ENCODE measurements at places on chromosomes 4 and X.

DNA sequence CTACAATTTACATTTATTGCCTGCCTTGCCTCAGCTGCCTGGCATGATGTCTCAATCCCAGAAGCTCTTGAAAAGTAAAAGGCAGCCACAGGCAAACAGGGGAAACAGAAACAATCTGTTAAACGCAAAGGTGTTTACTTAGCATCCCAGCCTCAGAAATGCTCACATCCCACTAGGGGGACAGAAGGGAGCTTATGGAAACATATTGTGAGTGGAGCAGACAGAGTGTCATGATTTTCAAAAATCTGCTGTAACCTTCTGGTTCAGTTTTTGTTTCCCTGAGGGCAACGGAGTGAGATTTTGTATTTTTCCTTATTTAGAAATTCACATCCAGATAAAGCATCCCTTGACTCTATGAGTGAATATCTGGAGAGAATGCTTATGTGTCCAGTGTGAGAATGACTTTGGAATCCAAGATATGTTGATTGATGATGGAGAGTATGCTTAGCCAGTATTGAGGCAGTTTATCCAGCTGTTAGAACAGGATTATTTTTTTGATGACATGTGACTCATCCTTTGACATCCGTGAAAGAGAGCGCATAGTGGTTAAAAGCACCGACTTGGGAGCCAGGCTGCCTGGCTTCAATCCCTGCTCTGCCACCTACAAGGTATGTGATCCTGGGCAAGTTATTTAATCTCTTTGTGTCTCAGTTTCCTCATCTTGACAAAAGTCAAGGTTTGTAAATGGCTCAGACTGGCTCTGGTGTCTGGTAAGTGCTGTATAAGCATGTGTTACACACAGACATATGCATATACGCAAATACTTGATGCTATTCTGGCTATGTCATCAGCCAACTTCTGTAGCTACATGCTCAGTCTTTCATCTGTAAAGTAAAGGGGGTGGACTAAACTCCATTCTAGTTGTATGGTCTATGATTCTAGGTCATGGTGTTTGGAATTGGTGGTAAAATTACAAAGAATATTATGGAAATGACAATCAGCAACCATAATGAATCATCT, 381.2 kb downstream of the RAPGEF2 start:
- no peak for DNase-seq

DNA sequence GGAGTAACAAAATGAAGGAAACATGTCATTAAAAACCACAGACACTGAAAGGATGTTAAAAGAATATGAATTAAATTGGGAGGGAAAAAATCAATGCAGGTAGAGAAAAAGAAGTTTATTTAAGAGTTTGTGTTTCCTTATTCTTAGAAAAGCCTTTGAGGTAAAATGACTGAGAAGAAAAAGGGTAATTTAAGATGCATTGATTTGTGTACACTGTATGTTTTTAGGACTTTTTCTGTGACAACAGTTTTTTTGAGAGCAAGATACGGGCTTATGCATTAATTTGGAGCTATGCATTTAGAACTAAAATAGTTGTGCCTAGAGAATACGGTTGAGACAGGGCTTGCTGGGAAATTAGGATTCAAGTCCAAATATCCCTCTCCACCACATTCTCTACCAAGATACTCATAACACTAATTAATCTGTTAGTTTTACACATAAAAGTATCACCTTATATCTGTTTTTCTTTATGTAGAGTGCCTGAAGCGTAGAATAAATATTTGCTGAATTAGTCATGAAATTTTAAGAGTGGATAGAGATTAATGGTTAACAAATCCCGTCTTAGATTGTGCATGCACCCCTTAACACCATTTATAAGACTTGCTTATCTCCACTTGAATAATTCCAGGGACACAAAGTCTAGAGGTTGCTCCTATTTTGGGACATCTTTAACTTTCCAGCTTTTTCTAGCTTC, 232.5 kb downstream of the PCDH7 start:
- no peak for DNase-seq

DNA sequence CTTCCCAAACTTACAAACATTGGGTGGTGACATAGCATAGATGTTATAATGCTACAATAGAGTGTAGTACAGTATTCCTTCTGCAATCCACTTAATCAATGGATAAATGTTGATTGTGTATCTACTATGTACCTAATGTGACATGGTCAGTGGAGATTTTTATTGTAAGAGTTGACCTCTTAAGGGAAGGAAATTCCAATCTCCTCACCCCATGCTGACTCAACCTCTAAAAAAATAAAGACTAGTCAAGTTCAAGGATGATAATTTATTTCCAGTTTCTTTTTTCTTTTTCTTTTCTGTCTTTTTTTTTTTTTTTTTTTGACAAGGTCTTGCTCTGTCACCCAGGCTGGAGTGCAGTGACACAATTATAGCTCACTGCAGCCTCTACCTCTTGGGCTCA, 206.5 kb upstream of the STS start:
- DNase-seq = no peak

GRCh38 chr4:41719417-41719816, 29.1 kb downstream of the PHOX2B start:
- no peak for DNase-seq

GRCh38 chrX:115363372-115363771, 73.9 kb downstream of the LUZP4 start:
- no peak for DNase-seq

- no peak for DNase-seq
These were observed 107.9 kb downstream of the ABLIM2 start for GRCh38 chr4:8050555-8051206.

DNA sequence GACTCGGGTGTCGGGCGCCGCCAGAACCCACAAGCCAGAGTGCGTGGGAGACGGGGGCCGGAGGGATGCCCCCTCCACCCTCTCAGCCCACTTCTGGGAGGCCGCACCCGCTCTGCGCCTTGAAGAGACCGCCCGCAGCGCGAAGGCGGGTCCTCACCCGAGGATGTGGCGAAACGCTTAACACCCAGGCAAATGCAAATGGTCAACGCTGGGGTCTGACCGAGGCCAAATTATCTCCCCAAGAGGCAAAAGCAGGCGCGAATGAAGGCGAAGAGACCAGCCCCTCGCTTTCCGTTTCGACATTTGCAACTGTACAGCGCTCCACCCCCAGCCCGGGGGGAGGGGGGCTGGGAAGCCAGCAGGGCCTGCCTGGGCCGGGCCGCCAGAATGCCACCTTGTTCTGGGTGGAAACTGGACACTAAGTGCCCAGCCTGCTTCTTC, 137.7 kb upstream of the ZIC3 start:
- no peak for DNase-seq

DNA sequence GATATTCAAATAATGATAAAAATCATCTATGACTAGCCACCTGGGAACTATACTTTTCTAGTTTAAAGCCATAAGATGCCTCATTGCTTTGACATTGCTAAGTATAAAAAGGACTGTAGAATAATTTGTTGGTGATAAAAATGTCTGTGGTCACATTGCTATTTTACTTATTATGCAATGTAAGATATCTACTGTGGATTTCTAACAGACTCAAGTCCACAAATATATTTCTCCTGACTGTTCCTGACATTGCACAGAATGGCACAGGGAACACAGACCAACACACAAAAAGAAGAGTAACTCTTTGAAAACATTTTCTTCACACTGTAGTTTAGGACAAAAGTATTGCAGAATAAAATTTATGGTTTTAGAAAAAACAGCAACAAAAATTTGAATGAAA, 2.2 kb upstream of the TMPRSS11E start:
- DNase-seq = no peak

GRCh38 chr4:10605031-10605430, 79.5 kb downstream of the CLNK start:
- DNase-seq = no peak

DNA sequence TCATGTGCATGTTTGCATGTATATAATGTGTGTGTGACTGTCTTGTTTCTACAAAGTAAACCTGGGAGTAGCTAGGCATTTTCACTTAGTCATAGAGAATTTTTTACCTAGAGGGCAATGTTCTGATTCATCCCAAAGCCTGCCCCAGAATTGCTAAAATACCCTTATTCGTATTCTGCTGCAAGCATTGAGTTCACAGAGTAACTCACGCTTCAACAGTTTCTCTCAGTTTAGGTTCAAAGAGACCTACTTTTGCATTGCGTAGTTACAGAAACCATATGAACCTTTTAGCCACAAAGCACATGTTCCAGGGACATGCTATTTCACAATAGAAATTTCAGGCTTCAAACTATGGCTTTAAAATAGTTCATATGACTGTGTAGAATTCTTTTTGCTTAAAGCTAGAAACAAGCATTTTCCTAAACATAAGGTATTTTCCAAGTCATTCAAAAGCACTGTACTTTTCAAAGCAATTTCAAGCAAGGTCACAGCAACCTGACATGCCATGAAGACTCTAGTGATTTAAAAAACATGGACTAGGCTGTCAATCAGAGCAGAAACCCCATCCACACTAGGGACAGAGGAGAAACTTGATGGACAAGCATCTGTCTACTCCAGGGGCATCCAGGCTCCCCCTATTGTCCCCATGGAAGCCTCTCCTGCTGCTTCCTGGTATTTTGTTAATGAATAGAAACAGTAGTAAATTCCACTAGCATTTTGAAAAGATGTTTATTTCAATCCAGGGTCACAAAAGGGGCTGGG, 81.5 kb upstream of the MAPK10 start:
- DNase-seq = no peak

DNA sequence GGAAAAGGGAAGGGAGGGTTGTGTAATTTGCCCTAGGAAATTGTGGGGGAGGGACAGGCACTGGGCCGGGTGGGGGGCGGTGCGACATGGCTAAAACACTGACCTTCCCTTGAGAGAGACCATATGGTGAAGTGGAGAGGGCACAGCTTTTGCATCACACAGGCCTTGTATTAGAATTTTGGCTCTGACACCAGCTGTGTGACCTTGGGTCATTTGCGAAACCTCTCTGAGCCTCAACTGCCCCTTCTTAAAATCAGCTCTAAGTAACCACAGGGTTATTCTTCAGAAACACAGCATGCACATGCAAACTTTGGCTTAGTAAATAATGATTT, 25.8 kb downstream of the PDGFRA start:
- DNase-seq = no peak

- DNase-seq = no peak
These were observed at the start of gene NEXMIF for GRCh38 chrX:74925225-74926088. Gene NEXMIF (minus strand): TSS chrX:74925452.

DNA sequence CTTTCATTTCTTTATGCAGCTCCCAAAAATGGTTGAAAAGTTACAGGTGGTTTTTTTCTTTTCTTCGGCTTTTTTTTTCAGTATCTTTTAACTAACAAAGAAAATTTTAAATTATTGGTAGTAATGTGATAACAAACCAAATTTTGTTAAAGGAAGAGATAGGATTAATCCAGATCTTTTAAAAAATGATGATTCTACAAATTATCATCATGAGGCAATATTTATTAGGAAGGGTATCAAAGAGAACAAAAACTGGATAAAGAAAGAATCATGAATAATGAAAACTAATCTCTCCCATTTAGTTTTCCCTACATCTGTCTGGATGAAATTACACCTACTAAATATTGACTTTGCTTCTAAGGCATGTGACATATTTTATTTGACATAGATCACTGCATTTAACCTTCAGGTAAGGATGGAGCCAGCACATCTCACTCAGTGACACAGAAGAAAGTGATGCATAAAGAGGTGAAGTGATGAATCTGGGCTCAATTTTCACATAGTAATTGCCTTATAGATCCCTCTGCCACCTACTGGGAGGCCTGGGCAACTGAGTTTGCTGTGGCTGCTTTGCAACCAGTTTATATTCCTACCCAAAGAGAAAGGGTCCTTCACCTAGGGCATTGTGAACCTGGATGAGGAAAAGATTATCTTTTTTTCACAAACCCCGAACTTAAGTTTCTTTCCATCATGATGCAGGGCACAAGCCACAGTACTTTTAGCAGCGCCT, 155.6 kb downstream of the HNRNPD start:
- DNase-seq = no peak

DNA sequence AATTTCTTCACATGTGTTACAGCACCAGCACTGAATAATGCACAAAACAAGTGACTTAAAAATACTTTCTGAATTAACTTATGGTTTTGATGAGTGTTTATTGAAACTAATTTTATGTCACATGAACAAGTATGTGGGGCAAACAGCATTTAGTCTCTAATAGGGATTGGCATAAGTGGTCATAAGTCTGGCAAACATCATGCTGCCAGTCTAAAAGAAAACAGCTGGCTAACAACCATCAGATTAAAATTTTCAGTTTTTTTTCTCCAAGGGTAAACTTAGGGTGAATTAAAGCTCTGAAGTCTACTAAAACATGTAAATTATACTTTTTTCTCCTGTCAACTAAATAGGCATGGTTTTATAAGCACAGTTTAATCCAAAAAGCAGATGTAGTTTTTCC, 1014.2 kb downstream of the FAT4 start:
- DNase-seq = no peak

DNA sequence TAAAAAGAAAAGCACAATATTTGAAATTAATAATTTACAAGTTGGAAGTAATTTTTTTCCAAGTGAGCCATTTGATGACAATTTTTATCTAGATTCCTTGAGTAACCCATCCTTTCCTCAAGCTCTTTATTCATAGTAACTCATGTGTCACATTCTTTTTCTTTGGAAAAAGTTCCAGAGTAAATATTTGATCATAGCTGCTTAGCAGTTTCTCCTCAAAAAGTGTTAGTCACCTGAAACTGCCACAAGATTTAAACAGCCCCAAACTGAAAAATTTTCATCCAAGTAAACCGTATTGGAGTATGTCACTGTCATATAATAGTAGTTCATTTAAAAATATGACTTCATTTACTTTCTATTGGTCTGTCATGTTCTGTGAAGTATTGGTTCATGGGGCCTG, 94.6 kb upstream of the CASK start:
- DNase-seq = no peak

DNA sequence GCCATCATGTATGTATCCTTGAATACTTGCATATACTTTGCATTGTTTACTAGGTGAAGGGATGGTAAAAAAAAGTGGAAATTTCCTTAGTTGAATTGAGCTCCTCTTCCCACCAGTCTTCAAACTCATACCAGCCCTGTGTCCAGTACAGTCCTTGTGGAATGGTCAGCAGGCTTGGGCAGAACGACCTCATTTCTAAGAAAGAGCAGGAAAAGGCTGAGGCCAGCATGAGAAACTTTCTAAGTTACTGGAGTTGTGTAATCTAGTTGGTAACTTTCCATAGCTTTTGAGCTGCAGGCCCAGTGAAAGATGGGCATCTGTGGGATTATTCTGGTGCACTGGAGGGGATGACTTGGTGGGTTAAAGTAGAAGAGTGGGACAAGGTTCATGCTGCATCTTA, 87.6 kb downstream of the DCUN1D4 start:
- DNase-seq = no peak

DNA sequence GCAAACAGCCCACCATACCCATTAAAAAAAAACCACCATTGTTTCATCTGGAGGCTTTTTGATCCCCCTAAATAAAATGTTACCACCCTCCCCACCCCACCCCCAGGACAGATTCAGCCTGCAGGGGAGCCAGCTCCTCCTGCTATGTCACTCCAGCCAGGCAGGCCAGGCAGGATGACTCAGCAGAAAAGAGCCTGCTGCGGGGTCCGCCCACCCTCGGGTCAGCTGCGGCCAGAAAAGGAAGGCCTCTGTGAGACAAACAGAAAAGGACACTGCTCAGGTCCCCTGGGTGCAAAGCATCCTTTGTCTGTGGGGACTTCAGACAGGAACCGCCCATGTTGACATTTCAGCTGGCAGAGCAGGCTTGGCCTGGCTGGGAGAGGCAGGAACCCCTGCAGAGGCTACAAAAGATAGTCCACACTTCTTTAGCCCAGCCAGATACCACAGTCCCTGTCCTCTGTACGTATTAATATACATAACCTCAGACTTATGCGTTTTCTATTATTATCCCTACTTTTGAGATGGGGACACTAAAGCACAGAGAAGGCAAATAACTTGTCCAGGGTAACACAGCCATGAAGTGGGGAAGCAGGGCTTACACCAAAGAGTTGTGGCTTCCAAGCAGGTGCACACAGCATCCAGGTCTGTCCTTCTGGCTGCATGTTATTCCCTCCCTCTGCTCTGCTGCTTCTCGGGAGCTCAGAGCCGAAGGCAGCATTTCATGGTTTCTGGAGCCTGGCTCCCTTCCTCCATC, 147.7 kb downstream of the CPEB2 start:
- DNase-seq = no peak

Measured in T-helper 9 cell (primary cell).